ENCODE measurements at places on chromosomes 12 and 14. TPM values are rescaled to one million over a fixed set of nuclear protein-coding genes. Genes with fewer than 3 reads are reported as not detected.

POLE2 gene
- 5.2 TPM for total RNA-seq

CMKLR1 gene
- 0.98 TPM for total RNA-seq

ERP27 gene
- not detected for total RNA-seq

KRT82 gene
- total RNA-seq = not detected

SERPINA9 gene
- total RNA-seq = not detected

VRTN gene
- total RNA-seq = not detected

PTPRB gene
- 7.1 TPM for total RNA-seq

SAV1 gene
- total RNA-seq = 18.7 TPM

TMEM63C gene
- total RNA-seq = 11.1 TPM

GLIPR1L1 gene
- not detected for total RNA-seq
